ENCODE measurements at places on chromosomes 7 and 10.

- DNase-seq: no peak
Measured at GRCh38 chr7:85509476-85509875, 322.6 kb upstream of the SEMA3D start.

GRCh38 chr10:86862373-86862772 lies 95.0 kb downstream of the MMRN2 start:
- DNase-seq: no peak

DNA sequence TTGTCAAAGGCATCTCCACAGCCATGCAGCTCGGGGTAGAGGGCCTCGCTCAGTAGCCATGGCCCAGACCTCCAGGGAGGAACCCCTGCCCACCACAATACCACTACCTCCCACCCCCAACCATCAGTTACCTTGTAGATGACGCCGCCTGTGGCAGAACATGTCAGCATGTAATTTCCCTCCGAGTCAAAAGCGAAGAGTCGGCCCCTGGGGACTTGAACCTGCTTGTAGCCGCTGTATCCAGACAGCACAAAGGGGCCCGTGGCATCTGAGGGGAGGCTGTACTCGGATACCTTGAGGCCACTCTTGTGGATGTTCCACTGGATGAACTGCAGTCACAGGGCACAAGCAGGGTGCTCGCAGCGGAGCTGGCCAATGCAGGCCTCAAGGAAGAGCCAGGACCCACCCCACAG lies 16.3 kb upstream of the CYREN start:
- no peak for DNase-seq

DNA sequence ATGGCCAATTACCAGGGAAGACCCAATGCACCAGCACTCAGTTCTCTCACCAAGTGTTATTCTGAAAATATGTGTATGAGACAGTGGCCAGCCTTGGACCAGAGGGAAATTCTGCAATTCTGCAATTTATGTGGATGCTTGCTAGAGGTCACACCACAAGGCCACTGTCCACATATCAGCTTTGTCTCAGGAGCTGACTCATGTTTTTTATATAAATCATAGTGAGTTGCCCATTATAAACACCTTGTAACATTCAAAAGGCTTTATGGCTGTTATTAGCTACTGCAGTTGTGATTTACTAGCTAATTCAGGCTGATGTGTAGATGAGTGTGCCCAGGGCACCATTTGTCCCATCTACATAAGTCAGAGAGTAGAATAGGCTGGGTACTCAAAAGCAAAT lies 649.0 kb downstream of the LRMDA start:
- no peak for DNase-seq

GRCh38 chr7:110762546-110763225 lies 328.2 kb upstream of the LRRN3 start:
- no peak for DNase-seq

GRCh38 chr7:2651336-2651735 lies 19.6 kb downstream of the TTYH3 start:
- no peak for DNase-seq

DNA sequence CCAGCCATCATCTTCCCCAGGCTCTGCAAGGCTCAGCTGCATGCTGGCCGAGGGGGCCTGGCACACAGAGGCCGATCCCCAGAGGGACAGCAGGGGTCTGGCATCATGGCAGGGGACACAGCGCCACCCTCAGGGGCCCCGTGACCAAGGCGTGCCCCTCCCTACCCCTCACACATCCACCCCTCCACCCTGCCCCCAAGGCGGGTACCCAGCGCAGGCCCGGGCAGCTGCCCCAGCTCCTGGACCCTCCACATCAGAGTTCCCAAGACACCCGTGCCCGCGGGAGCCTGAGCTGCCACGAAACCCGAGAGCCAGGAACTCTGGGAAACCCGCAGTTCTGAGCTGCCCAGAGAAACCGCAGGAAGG lies 46.5 kb upstream of the TNRC18 start:
- DNase-seq: no peak

DNA sequence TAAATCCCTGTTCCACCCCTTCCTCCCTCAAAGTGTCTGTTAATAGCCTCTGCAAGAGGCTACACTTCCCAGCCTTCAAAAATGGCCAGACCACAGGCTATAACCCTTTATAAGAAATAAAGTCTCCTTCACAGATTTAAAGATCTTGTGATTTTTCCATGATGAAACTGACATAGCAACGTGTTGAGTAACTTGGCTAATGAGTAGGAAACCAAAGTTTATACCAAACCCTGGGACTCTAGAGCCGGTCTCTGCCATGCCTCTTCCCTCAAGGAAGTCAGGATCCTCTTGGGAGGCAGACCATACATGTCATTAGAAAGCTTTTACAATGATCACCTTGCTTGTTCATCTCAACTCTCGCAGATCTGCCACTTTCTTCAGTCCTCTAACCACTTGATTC lies 44.4 kb downstream of the GRM8 start:
- no peak for DNase-seq

GRCh38 chr10:87064651-87065050 lies 30.0 kb downstream of the GLUD1 start:
- no peak for DNase-seq

DNA sequence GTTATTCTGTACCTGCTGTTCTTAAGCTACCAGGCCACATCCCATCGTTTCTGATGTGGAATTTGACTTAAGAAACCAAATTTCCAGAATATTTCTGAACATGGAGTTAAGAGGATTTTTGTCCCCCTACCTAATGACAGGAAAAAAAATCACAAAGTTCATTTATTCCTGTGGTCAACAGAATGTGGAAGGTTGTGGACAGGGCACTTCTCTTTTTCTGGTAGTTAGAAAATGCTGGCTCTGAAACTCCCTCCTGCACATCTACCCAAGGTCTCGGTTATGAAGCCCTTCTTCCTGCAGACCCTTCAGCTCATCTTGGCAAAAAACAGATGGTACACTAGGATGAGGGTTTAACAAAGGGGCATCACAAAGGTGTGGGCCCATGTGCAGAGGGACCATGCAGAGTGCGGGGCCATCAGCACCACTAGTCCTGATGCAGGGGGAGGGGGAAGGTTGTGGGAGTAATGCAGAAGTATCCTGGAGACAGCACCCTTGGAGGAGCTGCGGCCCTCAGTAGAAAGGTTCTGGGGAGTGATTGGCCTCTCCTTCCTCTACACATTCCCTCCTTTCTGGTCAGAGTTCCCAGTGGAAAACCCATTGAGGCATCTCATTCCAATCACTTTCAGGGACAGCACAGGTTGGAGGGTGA lies 9.8 kb downstream of the ALOX5 start:
- DNase-seq: no peak

DNA sequence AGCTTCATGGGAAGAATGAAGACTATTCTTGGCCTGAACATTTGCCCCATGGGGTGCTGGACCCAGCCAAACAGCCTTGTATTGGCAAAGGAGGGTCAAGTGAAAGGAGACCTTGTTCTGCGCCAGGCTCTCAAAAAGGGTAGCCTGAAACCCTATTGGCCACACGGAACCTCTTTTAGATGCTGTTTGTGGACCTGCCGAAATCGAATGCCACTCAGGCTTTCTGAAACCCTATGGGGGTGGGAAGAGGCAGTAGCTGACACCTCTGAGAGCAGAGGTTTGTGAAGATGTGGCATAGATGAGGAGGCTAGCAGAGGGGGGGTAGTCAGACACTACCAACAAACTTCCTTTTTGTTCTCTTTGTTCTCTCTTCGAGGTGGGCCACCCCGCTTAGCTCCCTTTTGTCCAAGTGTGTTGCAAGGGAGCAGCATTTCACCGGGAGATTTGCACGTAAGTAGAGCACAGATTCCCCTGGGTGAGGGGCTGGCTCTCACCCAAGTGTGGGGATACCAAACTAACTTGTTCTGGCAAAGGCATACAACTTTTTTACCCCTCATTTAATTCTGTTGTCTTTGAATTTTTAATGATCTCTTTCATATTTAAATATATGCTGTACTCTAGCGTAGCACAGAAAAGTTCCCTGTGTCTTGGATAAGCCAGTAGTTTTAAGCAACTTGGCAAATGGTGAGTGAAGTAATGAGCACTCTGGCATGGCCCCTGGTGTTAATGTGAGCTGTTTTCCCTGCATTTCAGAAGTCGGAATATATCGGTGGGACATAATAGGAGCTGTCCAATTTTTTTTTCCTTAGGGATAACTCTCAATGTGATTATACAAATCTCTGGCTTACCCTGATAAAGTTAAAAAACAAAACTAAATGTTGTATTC lies 107.7 kb downstream of the SEPTIN7 start:
- DNase-seq: peak; percentile 35

GRCh38 chr7:20299647-20300312 lies 30.9 kb upstream of the ITGB8 start:
- no peak for DNase-seq

- DNase-seq: no peak
Measured at GRCh38 chr7:138030679-138031351, 28.9 kb upstream of the CREB3L2 start.

- DNase-seq: no peak
Measured at GRCh38 chr10:121527690-121528089, 70.6 kb downstream of the FGFR2 start.

DNA sequence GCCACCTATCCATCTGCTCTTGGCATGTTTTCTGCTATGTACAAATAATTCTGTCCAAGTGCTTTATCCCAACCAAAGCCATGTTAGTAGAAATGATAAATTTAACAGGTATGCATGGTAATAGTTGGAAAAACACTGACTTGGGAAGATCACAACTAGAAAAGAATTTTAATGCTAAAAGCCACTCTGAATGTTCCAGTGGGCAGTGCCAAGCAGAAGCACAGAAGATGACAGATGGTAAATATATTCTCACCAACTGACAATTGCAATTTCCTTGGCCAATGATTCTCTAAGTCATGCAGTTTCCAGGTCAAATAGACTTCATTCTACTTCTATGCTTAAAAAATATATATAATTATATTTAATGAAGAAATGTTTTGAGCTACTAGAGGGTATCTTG lies 83.6 kb upstream of the SEMA3C start:
- DNase-seq: no peak

DNA sequence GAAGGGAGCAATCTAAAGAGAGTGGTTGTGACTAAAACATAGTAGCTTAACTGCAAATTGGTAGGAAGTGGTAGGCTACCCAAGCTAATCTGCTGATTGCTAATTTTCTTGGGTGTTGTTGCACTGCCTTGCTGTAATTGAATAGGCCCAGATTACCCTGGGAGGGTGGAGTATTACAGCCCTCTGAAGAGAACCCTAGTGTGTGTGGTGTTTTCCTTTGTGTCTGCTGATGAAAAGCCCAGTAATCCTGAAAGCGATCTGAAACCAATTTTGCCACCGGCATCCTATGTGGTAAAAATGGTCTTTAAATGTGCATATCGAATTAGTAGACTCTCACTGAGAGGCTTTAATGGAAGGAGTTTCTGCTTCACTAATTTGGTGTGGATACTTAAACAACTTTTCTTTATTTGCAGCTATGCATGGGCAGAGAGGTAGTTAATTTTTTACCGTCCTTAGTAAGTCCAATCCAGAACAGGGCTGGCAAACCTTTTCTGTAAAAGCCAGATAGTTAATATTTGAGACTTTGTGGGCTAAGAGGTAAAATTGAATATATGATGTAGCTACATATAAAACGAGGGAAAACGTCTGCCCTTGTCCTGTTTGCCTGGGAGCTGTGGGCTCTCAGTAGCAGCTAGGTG lies 92.5 kb downstream of the CSTF2T start:
- no peak for DNase-seq

DNA sequence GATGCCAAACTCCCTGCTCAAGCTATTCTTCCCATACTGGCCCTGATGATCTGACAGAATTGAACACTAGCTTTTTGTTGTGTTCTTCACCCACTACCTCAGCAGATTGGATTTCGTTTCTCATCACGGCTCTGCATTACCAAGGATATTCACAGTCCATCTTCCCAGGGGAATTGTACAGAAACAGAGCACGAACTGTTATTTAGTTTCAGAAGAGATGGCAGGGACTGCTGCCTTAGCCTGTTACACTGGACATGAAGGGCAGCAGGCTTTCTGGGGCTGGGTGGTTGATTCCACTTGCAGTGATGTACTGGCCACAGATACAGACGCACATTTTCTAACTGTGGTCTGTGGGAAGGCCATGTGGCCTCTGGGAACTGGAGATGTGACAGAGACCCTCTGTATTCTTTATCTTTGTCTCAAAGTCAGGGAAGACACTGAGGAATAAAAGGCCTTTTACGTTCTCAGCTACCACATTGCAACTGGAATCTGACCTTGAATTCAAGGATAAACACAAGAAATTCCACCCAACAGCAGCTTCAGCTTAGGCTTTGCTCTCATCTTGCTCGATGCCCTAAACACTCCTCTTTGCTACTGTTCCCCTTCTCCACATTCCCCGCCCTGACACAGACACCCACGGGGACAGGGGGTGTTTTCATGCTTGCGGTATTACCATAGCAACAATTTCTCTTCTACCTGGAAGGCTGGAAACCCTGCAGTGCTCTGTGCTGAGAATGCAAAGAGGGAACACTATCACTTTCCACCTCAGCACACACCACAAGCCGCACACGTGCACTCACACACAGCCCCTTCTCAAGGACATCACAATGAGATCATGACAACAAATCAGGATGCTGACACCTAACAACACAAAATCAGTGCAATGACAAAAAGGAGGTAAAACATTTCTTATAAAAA lies 81.7 kb downstream of the RNF216 start:
- DNase-seq: no peak

- no peak for DNase-seq
Measured at GRCh38 chr7:84104826-84105225, 89.8 kb downstream of the SEMA3A start.

DNA sequence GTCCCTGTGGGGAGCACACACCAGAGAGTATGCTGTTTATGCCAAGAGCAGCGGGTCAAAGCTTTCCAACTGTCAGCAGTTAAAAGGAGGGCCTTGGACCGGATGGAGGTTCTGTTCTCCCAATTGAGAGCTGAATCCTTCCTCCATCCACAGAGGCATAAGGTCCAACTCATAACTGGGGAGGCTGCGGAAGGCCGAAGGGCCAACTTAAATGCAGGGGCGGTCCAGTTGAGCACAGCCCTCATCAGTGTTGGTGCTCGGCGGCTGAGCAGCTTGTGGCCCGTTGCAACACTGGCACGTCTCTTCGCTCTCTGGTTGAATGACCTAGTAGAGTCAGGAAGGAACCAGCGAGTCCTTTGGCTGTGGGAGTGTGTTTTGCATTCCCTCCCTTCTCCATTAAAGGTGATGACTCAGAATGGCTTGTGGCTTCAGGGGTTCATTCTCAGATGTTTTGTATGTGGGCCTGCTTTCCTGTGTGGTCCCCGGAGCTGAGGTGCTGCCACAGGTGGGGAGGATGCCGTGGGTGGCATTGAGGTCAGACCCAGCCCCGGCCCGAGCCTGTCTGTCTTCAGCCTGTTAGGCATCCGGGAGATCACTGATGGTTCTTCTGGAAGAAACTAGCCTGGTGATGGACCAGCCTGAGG lies 44.8 kb upstream of the DMBT1 start:
- no peak for DNase-seq

DNA sequence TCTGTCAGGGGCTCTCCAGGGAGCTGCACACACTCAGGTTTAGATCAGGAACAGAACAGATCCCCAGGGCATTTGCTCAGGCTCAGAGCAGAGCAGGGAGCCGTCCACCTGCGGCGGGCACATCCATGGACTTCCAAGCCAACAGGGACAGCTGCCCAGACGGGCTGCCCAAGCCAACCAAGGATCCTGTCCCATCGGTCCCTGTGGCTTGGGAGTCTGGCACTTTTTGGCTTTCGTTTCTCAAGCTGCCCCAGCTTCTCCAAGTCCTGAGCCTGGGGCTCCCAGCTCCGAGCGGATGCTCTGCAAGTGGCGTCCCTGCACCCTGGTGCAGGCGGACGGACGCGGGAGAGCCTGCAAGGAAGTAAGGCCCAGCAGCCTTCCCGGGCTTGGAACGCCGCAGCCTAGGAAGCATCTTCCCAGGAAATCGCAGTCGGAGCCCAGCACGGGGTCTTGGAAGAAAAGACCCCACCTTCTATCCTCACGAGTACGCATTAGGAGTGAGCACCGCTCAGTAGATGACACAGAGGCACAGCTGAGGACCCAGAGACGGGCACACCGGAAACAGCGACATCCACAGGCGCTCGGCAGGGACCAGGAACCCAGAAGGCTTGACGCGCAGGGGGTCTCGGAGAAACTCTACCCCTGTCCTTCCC lies 6.0 kb downstream of the GPR146 start:
- peak; percentile 17 for DNase-seq
